ENCODE measurements at places on chromosomes 2 and 18.

DNA sequence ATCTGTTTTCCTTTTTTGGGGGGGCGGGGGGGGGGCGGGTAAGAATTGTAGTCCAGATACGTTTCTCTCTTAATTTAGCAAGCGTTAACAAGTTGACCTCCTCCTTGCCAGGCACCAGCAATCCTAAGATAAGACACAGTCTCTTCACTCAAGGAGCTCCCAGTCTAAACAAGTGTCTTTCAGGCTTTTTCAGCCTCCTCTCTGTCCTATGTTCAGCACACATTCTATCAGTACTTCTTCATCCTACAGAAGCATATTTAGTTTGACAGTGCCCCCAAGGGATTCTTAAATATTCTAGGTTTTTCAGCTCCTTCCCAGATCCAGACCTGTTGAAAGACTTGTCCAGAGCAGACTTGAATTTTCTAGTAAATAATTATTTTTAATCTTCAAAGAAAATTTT, 2.7 kb downstream of the PPP1CB start:
- no peak for DNase-seq

GRCh38 chr2:221999166-221999565, 299.6 kb downstream of the PAX3 start:
- DNase-seq: no peak

DNA sequence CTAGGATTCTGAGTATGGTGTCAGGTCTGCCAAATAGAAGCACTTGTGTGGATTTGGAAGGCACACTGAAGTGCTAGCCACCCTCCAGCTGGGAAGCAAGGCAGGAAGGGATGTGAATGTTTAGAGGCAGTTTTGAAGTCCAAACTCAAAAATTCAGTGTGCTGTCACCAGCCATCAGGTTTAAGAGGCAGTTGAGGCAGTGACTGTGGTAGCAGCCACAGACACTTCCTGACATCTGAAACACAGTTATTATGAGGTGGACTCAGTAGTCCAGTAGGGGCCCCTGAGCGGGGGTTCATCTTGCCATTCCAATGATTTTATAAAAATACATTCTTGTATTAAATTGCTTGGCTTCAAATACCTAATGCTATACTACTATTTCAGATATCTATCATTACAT, 13.4 kb upstream of the DOCK10 start:
- DNase-seq: no peak

GRCh38 chr2:55047677-55048299, 2.5 kb downstream of the RTN4 start:
- peak; percentile 63 for DNase-seq

- DNase-seq: no peak
These were observed 163.8 kb upstream of the HDAC4 start for GRCh38 chr2:239564587-239564986.

GRCh38 chr2:127360242-127360641, 27.5 kb downstream of the MAP3K2 start:
- no peak for DNase-seq

DNA sequence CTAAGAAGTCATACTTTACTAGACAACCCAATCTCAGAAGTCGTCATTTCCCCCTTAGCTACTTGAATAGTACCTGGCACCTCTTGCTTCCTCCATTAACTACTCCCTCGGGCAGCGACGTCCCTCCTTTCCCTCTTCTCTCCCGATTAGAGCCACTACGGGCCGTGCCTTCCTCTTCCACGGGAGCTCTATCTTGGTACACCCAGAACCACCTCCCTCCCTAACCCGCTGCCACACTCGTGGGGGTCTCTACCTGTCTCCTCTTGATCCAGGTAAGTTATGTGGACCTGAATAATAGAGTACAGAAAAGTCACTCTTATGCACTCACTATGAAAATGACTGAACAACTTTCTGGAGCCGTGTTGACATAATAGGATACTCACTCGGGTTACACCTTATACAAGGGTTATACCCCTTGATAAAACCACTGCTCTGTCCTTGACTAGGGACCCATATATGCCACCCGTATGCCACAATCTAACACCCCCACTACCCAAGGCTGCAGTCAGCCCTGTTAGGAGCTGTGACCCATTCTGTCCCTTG, 595 bp upstream of the HDHD2 start:
- DNase-seq: no peak

DNA sequence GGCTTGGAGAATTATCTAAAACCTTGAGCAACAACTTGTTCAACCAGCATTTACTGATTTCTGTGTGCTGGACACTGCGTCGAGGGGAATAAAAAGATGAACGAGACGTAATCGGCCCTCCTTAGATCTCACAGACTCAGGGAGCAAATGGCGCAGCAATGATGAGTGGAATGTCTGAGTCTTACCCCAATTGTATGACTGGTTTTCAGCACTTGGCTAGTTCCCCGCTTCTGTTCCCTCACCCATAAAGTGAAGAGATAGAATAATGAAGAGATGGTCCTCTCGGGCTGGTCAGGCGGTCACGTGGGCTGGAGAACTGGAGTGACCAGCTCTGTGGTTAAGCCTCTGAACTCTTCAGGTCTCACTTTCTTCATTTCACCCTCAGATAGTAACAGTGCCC, 17.3 kb upstream of the GATA6 start:
- DNase-seq: no peak

DNA sequence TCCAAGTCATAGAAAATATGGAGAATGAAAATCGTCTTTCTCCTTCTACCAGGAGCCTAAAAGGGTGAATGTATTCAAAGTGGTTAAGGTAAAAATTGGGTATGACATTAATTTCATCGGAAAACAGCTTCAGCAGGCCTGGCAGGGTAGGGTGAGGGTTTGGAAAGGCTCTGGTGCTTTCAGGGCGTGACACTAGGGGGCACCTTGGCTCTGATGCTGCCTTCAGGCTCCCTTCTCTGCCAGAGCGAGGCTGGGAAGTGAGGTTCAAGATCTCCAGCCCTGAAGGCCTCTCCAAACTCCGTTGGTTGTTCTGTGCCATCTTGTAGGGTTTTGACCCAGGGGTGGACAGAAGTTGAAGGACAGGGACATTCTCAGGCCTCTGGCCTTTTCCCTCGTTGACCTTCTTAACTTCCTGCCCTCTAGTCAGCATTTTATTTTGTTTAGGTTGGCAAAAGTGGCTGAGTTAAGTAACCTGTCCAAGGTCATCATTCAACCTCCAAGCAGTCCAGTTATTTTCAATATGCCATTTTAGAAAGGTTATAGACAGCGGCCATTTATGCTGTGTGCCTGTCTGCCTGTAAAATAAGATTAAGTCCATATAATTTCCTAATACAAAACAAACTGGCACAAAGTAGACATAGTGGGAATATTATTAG, 40.3 kb downstream of the EML6 start:
- DNase-seq: no peak

DNA sequence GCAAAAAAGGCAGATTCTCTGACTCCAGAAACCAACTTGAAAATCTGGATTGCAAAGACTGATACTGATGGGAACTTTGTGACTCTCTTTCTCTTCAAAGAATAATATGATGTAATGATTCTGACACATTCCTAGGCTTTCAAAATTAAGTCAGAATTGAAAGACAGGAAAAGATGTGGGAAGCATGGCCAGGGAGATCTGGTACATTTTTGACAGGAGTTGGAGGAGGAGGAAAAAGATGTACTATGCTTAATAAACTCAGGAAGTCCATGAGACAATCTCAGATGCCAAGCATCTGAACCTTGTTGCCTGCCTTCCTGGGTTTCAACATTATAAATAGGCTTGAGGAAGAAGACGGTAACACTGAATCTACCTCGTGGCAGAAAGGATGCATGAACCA, 34.2 kb downstream of the KLF7 start:
- no peak for DNase-seq

DNA sequence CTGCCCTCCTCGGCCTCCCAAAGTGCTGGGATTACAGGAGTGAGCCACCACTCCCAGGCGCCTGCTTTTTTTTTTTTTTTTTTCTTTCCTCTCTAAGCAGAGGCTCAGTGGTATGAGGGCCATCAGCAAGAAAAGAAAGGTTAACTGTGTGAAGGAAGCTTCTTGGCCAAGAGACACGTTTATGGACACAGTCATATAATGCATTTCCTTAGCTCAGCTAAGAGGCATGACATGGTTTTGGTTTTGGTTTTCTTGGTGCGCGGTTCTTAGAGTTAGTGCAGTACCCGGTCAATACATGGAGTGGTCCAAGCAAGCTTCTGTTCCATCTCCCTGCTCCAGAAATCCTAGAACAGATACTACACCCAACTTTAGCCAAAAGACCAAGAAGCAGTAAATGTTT, 42.6 kb downstream of the RALBP1 start:
- no peak for DNase-seq

- DNase-seq: peak; percentile 76
These were observed 14.8 kb upstream of the SLC66A3 start for GRCh38 chr2:11140492-11140891.

DNA sequence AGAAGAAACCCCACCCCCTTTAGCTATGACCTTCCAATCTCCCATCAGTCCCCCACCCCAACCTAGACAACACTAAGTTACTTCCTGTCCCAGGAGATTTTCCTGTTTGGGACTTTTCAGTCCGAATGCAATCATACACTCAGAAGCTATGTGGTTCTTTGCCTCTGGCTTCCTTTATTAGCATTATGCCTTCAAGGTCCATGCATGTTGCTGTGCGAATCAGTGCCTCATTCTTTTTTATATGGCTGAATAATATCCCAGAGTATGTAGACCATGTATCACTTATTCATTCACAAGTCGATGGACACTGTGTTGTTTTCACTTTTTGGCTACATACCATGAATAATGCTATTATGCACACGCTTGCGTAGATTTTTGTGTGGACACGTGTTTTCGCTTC, 292.1 kb upstream of the HDAC4 start:
- DNase-seq: no peak

GRCh38 chr2:17160594-17160993, 357.6 kb downstream of the RAD51AP2 start:
- no peak for DNase-seq

- DNase-seq: no peak
These were observed 185.6 kb upstream of the COL3A1 start for GRCh38 chr2:188788621-188789020.

GRCh38 chr18:48294899-48295585, 114.1 kb downstream of the ZBTB7C start:
- DNase-seq: no peak

DNA sequence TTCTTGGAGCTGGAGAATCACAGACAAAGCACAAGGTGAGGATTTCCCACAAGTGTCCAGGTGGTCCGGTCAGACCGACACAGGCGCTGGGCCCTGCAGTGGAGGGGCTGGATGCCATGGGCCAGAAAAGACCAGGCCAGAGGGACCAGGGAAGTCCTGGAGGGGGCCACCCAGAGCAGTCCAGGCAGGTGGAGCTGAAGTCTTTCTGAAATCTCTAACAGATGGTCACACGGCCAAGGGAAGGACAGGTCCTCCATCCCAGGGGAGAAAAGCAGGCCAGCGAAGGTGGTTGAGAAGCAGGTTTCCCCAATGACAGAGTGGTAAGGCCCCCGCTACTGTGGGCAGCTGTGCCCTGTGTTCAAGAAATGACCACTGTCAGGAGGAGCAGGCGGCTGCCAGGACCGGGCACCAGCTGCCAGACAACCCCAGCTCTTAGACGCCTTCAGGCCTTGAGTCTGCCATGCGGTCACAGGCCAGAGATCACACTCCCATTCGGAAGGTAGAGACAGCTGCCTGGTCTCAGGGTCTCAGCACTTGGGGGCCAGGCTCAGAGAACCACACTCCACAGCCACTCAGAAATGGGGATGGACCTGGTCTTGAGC, 25.9 kb downstream of the HS1BP3 start:
- DNase-seq: no peak

DNA sequence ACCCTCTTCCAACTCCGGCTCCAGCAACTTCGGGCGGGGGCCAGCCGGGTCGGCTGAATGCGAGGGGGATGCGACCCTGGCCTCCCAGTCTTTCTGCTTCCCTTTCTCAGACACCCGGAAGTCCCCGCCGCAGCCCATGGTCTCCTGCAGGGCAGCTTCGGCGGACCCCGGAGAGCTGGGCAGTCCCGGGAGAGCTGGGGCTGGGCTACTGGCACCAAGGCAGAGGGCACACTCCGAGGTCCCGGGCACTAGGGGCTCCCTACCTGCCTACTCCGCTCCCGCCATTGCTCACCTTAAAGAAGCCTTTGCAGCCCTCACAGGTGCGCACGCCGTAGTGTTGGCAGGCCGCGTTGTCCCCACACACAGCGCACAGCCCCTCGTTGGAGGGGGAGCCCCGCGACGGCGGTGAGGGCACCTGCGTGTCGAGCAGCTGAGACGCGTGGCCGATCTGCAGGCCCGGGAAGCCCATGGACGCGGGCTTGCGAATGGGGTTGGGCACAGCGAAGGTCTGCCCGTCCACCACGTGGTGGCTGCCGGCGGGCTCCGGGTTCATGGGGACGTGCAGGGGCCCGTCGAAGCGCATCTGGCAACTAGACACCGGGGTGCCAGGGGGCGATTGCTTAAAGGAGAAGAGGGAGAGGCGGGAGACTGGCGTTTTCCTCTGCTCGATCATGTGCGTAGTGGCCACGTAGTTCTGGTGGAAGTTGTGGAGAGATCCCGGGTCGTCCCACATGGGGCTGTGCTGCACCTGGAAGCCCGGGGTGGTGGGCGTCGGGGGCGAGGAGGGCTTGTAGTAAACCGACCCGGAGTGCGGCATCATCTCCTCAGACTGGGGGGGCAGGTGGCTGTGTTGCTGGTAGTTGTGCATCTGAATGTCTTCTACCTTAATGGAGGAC, 3.2 kb downstream of the NR4A2 start:
- DNase-seq: no peak

GRCh38 chr2:189134485-189134884, 45.1 kb downstream of the COL5A2 start:
- DNase-seq: no peak

- DNase-seq: no peak
These were observed 61.0 kb downstream of the LPIN1 start for GRCh38 chr2:11807156-11808015.

GRCh38 chr2:2793514-2793913, 462.4 kb upstream of the MYT1L start:
- DNase-seq: no peak

- no peak for DNase-seq
These were observed 266.2 kb downstream of the TMX3 start for GRCh38 chr18:68448736-68449135.

GRCh38 chr2:162586311-162586710, 242.4 kb downstream of the GCA start:
- no peak for DNase-seq

DNA sequence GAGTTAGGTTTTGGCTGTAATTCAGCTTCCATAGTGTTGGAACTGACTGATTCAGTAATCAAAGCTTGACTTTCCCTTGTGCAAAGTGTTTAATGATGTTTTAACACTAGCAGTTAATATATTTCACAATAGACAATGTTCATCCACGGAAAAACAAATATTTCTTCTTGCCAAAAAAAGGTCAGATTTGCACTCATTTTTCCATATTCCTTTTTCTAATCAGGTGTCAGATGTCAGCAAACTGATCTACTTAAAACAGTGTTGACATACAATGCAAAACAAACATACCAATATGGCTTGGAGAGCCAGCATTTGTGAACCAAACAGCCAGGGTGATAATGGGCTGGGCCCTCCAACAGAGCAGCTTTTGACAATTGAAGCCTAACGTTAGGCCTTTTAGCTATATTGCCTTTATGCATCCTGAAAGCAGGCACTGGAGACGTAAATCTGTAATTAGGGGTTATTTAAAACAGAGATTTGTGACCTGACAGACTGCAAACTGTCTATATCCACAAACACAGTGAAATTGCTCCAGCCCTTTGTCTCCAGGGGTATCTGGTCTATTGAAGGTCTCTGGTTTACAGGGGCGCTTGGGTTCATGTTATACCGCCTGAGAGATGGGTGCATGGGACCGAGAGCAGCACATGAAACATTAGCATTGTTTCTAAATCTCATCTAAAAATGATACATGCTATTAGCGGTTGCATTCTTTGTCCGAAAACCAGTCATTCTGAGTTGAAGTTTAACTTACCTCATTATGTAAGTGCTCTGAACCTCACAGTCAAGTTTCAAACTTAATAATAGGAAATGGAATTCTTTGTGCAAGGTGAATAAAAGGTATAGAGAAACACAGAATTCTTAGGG, 7.1 kb upstream of the CDCA7 start:
- no peak for DNase-seq
